ENCODE measurements at places on chromosomes 5 and 9.
A peak's percentile ranks its signal among the peaks of the same experiment; 100 is the strongest.

DNA sequence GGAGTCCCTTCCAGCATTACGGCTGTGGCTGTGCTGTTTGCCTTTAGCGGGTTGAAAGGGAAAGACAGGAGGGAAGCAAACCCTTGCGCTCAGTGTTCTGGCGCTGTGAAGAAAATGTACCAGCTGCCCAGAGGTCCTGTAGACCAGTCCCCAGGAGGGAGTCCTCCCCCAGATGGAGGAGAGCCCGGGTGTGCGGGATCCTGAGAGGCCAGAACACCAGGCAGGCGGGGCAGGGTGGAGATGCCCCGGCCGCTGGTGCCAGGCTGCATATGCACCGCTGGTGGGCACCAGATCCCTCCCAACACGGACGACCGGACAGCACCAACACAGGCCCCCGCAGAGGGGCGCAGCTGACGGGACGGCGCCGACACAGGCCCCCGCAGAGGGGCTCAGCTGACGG lies 37.2 kb upstream of the SLC9A3 start:
- no peak for DNase-seq

GRCh38 chr9:119044806-119045205 lies 324.4 kb downstream of the BRINP1 start:
- DNase-seq, result peak; percentile 47

DNA sequence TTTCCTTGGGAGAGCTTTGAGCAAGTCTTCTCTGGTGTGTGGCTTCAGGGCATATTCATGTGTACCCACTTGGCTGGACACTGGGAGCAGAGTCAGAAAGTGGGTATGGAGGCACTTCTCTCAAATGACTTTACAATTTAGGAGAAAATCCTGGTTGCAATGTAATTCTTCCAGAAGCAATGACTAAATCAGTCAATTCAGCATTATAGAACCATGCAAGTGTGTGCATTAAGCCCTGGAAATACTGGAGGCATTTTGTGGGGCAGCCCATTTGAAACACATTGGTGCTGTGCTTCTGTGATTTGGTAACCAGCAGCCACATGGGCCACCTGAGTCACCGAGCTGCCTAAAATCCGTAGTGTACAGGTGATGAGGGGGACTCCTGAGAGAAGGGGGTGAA lies 94.6 kb upstream of the TAS2R1 start:
- no peak for DNase-seq

GRCh38 chr5:147375151-147375550 lies 134.7 kb downstream of the DPYSL3 start:
- no peak for DNase-seq

GRCh38 chr9:116191576-116192415 lies 38.2 kb downstream of the PAPPA start:
- no peak for DNase-seq

DNA sequence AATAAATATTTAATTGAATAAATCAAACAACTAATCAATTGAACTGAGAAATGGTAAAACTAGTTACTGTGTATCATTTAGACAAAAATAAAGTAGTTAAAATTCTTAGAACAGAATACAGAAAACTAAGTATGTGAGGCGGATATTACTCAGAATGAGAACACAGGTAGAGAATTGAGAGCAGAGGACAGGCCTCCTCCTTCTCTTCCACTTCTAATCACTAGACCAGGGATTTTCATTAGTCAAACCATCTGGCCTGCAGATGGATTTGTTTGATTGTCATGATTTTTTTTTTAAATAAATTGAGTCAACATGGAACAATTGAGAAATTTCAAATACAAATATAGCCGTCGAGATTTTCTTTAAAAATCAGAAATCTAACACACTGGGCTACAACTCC lies 198.6 kb upstream of the HMHB1 start:
- DNase-seq, result peak; percentile 44

- DNase-seq, result no peak
These were observed 13.9 kb downstream of the SLC36A1 start for GRCh38 chr5:151461312-151461711.

- no peak for DNase-seq
These were observed 30.3 kb downstream of the TTC23L start for GRCh38 chr5:34869256-34869655.

DNA sequence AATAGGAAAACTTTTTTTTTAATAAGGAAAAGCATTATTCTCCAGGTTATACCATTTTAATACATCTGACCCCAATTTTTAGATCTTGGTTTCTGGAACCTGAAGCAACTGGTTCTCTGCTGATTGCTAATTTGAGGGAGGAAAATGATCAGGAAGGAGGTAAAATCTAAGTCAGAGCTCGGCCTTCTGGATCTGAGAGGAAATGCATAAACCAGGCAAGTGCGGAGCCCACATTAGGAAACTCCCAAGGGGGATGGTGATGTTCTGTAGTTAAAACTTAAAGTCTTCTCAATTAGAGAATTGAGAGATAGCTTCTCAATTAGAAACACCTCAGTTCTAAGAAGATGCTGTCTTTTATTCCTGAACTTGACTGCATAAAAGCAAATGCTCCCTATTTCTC lies 113.5 kb downstream of the TSSK1B start:
- DNase-seq, result no peak

- peak; percentile 46 for DNase-seq
These were observed 97.9 kb upstream of the MAMDC2 start for GRCh38 chr9:69945671-69946141.

DNA sequence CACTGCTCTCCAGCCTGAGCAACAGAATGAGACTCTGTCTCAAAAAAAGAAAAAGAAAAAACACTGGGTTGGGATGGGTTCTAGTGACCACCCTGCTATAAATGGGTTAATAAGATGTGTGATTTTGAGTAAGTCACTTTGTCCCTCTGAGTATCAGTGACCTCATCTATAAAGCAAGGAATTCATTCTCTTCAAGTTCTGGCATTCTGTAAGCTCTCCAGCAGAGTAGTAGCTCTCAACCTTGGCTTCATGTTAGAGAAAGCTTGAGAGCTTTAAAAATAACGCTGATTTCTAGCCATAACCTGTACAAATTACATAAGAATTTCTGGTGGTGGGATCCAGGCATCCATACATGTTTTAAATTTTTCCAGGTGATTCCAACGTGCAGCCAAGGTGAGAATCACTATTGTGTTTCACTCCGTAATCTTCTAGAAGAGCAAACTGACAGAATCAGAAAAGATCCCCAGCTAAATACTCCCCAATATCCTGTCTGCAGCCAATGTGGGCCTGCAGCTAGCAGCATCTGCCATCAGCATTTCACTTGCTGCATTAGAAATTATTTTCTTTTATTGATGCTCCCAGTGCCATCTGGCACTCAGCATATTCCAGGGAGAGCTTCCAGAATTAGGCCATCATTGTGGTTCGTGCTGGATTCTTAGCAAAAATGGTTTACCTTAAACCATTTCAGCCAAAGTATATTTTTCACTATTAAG lies 109.4 kb downstream of the FEM1C start:
- DNase-seq, result no peak

DNA sequence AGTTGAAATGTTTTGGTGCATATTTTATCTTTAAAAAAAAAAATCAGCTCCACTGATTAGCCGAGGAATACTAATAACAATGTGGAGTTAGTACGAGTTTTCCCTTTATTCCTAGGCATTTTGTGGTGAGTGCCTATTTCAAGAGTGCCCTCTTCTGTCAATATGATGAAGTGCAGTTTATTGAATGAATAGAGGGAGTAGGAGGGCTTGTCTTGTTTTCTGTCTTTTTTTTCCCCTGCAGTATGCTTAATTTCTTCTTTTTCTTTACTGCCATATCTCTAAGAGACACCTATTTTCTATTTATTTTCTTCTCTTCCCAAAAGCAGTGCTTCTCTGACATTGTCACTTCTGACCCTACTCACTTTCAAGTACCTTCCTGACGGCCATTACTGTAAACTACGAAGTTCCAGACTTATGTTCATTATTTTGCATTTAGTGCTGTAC lies 169.6 kb upstream of the PITX1 start:
- DNase-seq, result no peak

DNA sequence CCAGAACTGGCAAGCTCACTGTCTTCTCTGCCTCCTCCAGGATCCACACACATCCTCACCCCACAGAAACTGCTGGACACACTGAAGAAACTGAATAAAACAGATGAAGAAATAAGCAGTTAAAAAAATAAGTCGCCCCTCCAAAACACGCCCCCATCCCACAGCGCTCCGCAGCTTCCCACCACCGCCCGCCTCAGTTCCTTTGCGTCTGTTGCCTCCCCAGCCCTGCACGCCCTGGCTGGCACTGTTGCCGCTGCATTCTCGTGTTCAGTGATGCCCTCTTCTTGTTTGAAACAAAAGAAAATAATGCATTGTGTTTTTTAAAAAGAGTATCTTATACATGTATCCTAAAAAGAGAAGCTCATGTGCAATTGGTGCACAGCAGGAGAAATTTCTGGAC lies 16.1 kb upstream of the CFAP157 start:
- DNase-seq, result no peak

DNA sequence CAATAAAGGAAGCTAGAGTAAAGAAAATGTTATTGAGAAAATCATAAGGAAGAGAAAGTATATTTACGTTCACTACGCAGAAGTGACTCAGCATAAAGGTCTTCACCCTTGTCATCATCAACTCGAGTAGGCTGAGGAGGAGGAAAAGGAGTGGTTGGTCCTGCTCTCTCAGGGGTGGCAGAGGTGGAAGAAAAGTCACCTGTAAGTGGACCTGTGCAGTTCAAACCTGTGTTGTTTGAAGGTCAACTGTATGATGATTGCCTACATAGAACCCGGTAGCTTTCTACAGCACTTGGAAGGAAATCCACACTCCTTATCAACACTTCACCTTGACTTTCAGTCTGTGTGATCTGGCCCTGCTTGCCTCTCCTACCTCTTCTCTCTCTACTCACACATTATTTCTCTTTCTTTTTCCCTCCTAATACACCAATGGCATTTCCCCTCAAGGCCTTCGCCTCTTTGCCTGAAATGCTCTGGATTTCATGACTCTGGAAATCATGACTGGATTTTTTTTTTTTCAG lies 109.3 kb upstream of the CPEB4 start:
- no peak for DNase-seq

DNA sequence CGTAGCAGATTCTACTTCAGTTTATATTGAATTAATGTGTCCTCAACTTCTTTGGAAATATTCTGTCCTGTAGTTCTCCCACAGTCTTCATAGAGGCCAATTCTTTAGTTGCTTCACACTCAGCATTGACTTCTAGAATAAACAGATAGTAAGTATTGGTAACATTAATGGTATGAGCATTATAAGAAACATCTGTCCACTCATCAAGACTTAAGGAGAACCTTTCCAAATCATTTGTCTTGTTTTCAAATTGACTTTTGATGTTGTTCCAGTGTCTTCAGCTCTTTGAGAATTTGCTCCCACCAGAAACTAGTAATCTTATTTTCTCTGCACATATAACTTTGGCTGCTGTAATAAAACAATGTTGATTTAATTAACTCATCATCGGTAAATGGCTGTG lies 18.3 kb downstream of the RANBP17 start:
- no peak for DNase-seq

DNA sequence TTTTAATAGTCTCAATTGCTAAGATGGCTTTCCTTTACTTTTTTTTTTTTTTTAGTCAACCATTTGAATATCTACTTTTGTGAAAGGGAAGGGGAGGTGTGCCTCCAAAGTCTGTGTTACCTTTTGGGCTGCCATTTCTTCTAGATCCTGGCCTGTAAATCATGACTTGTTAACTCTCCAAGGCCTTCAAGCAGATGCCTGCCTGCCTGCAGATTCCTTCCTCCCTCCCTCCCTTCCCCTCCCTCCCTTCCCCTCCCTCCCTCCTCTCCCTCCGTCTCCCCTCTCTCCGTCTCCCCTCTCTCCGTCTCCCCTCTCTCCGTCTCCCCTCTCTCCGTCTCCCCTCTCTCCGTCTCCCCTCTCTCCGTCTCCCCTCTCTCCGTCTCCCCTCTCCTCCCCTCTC lies 73.1 kb downstream of the COMMD10 start:
- no peak for DNase-seq

DNA sequence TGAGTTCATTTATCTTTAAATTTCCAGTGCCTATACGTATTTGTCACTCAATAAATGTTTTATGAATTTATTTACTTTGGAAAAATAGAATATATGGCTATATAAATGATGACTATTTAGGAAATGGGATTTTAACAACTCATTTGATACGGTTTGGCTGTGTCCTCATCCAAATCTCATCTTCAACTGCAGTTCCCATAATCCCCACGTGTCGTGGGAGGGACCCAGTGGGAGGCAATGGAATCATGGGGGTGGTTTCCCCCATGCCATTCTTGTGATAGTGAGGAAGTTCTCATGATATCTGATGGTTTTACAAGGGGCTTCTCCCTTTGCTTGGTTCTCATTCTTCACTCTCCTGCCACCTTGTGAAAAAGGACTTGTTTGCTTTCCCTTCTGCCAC lies 187.6 kb upstream of the EFNA5 start:
- no peak for DNase-seq

DNA sequence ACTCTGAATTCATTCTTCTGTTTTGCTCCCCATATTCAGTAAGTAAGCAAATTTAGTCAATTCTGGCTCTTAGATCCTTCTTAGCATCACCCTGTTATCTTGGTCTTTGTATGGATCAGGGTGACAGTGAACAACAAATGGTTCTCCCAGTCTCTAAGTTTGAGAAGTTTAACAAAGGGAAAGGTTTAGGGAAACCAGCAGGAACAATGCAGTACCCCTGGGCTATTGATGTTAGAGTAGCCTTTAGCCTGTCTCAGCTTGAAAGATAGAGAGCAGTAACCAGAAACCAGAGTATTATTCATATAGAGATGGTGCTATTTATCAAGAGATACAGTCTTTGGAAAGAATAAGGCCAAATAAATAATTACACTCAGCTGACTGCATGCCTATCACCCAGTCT lies 241.8 kb downstream of the CDH12 start:
- no peak for DNase-seq

DNA sequence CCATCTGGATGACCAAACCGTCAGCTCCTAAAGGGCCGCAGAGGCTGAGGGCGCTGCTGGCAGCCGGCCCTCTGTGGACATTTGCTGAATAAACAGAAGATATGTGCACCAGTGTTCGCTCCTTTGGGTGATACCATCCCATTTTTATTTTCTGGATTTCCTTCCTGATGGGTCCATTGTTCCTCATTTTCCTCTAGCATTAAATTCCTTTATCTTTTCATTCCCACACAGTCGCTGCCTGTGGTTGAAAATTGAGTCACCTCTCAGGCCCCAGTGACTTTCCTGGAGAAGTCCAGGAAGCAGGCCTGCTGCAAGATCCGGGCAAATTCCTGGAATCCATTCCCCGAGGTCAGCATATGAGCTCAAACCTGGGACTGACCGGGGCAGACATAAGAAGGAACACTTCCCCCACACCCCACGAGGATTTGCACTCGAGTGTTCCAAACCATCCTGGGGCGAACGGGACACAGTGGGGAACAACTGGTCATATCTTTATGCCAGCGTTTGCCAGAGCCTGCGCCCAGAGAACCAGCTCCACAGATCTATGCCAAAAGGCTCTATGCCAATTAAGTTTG lies 86.7 kb upstream of the PCA3 start:
- DNase-seq, result peak; percentile 33
